ENCODE measurements at places on chromosomes 11 and 22.

DNA sequence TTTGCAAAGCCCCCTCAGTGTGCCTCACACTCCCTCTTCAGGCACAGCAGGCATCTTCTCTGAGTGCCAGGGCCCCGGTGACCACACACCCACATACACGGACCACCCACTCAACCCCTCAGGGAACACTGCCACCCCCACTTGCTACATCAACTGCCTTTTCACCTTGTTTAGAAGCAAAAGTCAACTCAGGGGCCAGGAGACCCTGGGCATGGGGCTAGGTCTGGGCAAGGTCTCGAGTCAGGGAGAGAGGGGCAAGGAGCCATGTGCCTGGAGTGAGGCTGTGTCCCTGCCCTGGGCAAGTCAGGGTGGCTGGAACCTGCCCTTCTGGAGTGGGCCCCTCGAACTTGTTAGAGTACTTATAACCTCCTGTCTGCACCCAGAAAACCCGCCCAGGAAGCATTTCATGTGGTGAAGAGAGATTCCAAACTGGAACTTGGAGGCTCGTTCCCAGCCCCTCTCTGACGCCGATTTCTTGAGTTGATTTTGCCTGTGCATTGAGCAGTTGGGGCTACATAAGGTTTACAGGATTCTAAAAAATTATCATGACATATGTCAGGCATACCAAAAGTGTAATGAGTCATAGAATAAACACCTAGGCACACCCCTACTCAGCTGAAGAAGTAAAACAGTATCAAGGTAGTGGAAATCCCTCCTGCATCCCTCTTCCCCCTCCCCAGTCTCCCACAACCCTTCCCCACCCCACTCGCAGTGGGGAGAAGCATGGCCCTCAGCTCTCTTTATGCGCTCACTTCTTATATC, 74.3 kb downstream of the MYEOV start:
- DNase-seq: no peak

- DNase-seq: no peak
Measured at GRCh38 chr11:128394431-128395089, 192.8 kb downstream of the ETS1 start.

- DNase-seq: no peak
Measured at GRCh38 chr11:13313005-13313819, 35.6 kb downstream of the BMAL1 start.

DNA sequence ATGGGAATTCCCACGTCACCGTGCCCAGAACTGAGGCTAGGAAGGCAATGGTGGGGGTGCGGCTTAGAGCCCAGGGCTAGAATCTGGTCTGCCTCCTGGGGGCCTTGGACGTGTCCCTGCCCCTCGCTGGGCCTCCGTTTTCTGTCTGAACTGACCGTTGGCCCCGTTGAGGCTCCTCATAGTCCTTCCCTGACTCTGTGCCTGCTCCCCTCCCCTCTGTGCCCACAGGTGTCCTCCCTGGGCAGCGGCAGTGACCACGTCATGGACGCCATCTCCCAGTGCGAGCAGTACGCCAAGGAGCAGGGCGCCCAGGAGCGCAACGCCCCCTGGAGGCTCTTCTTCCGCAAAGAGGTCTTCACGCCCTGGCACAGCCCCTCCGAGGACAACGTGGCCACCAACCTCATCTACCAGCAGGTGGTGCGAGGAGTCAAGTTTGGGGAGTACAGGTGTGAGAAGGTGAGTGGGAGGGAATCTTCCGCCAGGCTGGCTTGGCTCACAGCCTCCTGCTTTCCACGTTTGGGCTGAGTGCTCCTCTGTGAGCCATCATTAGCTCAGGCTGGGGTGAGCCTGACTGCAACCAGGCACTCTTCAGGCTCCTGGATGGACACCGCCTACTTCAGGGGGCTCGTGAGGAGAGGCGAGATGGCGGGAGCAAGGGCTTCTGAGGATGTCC, 63.9 kb downstream of the MYO7A start:
- peak; percentile 8 for DNase-seq

GRCh38 chr11:35852056-35852455, 91.8 kb upstream of the LDLRAD3 start:
- no peak for DNase-seq

- no peak for DNase-seq
Measured at GRCh38 chr11:83569134-83569805, 283.1 kb upstream of the CCDC90B start.

DNA sequence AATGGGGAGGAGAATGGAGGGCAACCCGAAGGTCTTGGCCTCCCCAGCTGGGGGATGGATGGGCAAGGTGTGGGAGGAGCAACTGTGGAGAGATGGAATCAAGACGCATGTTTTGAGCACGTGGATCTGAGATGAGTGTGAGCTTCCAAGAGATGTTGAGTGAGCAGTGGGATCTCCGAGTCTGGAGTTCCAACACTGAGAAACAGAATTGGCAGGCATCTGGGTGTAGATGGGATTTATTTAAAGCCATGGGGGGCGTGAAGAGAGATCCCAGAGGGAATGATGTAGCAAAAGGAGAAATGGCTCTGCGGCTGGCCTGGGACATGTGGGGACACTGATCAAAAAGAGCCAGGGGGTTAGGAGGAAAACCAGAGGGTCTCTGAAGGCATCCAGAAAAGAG, 95.6 kb downstream of the KIAA1671 start:
- DNase-seq: no peak

GRCh38 chr11:58771458-58771855, 39.7 kb upstream of the GLYAT start:
- DNase-seq: no peak

All from anterior cingulate cortex (tissue), 58 donors.